Stimulated activated CD4-positive, alpha-beta T cell treated with anti-CD3 and anti-CD28 coated beads, Interleukin-2, amount 100 ng/mL, for 48 hours (primary cell): ENCODE measurements at places on chromosomes 4 and X.

DNA sequence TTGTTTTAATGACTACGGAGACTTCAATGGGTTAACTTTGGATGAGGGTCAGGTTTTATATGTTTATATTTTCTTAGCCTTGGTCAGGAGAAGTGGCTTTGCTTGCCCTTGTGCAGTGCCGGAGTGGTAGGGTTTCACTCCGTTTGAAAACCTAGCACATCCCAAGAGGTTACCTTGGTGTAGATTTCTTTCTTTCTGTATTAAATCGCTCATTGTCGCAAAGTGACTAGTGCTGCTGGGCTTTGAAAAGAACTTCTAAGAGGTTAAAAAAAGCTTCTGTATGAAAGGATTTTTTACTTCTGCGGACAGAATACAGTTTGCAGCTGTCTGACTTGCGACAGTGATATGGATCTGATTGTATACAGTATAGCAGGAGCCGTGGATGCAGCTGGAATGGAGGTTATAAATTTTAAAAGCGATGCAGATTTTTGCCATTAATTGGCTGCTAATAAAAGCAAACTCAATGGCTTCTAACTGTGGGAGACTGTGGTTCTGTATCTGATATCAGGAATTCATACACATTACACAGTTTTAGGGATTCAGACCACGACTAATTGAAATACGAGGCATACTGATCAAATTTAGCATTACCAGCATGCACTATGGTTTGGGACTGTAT lies 340.9 kb upstream of the PITX2 start:
- no peak for DNase-seq

DNA sequence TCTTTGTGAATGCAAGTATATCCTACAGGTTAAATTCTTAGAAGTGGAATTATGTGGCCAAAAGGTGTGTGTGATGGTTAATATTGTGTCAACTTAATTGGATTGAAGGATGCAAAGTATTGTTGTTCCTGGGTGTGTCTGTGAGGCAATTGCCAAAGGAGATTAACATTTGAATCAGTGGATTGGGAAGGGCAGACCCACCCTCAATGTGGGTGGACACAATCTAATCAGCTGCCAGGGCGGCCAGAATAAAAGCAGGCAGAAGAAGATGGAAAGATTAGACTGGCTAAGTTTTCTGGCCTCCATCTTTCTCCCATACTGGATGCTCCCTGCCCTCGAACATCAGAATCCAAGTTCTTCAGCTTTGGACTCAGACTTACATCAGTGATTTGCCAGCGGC lies 76.2 kb upstream of the GBA3 start:
- DNase-seq, result no peak

- no peak for DNase-seq
These were observed 41.3 kb downstream of the TMEM131L start for GRCh38 chr4:153507310-153508073.

DNA sequence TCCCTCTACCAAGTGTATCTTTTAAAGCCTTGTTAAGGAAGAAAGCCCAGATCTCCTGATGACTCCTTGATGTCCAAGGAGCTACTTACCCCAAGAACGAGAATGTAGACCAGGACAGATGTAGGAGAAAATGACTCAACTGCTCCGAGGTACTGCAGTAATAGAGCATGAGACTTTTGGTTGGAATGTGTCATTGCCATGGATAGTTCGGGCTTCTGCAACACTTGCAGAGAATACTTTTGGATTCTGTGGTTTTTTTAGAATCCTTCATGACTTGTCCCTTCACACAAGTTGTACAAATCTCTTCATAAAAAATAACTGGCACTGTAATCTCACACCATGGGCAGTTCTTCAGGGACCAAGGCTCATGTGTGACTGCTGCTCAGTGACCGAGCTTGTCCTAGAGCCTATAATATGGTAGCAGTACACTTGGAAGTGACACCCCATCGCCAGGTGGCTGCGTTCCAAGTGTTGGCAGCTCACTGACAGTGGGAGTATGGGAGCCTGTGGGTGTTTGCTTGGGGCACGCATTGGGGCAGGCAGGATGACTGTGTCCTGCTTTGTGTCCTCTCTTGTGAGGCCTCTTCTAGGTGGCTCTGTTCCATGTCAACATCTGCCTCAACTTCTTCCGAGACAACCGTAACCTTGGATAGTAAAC lies 87.9 kb upstream of the WDR1 start:
- DNase-seq, result no peak

DNA sequence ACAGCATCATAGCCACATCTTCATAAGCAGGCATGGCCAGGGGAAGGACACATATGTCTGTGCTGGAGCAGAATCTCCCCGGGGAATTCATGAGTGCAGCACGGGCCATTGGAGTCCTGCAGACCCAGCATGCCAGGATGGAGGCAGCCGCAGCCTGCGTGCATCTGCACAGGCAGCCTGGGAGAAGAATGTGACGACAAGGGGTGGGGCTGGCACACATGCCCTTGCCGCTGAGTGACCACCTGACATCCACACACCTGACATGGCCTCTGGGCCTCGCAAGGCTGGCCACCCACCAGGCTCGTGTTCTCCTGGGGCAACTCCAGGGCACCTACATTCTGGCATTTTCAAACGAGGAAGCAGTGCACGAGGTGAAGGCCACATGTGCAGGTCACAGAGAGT lies 66.2 kb upstream of the AFAP1 start:
- no peak for DNase-seq

- DNase-seq, result no peak
These were observed 129.5 kb downstream of the LARP7 start for GRCh38 chr4:112766422-112766821.

DNA sequence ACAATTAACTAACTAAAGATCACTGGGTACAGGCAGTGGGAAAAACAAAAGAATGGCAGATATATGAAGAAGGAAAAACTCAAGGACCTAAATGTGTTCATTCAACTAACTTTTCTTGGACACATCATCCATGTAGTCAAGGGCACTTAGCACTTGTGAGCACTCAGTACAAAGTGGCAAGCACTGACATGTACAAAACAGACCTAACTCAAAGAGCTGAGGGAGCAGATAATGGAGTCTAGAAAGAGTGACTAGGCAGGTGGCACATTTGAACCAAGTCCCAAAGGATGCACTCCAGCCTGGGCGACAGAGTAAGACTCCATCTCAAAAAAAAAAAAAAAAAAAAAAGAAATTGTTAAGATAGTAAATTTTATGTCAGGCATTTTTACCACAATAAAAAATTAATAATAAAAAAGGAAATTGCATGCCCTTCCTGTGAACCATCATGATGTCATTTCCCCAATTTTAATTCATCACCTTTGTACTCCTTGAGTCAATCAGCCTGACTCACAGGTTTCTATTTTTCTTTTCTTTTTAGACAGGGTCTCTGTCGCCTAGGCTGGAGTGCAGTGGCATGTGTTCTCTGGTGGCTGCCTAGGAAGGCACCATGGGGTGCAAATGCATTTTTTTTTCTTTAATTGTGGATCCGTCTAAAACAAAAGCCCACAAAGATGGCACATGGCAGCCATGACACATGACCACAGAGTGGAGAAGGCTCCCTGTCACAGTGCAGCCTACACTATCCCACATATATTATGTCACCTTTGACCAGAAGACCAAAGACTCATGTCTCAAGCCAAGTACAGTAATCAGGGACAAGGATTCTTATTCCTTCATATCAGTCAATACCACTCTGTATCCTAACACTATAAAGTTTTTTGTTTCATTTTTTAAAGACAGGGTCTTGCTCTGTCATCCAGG lies 91.9 kb downstream of the CHST7 start:
- DNase-seq, result no peak

DNA sequence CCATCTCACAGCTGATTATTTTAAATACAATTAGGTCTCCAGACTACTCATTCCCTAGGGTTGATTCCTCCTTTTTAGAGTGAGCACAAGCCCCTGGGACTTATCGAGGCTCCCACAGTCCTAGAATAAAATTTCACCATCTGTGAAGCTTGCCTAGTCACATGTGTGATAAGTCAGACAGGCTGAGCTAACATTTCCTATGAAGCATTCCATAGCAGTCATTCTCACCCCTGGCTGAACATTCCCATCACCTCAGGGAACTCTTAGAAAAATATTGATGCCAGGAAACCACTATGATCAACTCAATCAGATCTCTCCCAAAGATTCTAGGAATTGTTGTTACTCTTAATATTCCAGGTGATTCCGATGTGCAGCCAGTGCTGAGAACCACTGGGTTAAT lies 37.7 kb downstream of the ARHGEF9 start:
- DNase-seq, result no peak

DNA sequence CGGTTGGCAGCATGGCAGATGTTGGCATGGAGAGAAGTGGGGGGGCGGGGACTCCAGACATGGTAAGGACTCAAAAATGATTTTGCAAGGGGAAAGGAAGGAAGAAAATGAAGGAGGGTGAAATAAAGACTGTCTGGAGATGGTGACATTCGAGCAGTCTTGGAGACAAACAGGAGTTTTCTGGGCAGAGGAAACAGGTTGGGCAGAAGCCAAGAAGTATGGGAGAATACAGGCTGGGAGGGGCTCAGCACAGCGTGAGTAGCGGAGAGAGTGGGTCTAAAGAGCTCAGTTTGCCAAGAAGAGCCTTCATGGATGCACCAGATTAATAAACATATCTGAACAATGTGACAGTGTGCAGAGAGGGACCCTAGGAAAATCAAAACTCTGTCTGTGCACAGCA lies 13.3 kb upstream of the CRMP1 start:
- no peak for DNase-seq

DNA sequence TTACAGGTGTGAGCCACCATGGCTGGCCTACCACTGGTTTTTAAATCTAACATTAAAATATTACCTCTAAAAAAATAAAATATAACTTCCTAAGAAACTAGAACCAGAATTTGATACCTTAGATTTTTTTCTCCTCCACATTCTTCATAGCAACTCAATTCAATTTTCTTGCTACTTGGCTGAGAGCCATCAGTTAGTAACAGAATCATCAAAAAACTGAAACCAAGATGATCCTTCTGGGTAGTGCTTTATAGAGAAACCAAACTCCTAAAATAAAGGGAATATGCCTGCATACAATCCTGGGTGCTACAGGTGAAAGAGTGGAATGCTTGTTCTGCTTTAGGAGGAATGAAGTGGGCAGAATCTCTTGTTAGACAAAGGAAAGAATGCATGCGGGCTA lies 64.4 kb downstream of the RPS3A start:
- DNase-seq, result no peak

GRCh38 chrX:150316564-150316963 lies 46.6 kb upstream of the MAMLD1 start:
- no peak for DNase-seq
